ENCODE measurements at places on chromosomes 4 and X. TPM values are rescaled to one million over a fixed set of nuclear protein-coding genes. Genes with fewer than 3 reads are reported as not detected.

GRCh38 chr4:179880756-179881155, 2362.4 kb upstream of the TENM3 start:
- no peak for DNase-seq

DNA sequence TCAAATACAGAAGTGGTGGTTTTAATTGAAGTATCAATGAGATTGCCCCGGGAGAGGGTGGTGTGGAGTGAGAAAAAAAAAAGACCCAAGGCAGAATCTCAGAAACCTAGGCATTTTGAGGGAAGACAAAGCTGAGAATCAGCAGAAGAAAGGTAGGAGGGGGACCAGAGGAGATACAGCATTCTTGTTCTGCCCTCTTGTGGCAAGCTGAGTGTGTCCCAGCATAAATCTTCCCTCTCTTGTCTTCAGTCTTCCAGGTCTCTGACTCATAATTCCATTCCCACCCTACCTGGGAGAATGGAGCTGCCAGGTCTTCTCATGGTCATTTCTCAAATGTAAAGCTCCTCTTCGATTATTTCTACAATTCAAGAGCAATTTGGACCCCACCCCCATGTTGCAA, 32.7 kb upstream of the MAGED1 start:
- no peak for DNase-seq

DNA sequence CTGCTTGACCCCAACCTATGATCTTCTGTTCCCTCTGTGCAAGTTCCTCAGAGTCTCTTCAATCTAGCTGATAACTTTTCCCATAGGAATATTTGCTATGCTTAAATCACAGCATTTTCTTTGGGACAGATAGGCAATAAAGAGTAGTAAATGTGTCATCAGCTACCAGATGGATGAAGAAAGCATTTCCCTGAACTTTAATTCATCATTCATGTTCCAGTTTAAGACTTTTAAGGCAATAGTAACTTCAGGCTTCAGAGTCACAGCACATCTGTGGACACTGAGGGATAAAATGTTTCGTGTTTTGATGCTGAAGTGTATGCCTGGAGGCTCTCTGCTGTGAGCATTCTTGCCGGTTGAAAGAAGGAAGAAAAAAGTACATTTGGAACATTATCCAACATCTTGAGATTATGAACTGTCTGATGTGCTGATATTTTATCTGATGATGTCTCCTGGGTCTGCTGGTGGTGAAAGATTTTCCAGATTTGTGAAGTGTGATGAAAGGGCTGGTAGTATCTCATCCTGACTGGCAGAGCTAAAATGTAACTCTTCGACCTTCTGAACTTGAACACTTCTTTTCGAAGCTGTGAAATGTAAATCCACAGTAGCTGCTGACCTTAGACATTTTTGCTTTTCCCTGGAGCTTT, 133.7 kb downstream of the DCLK2 start:
- DNase-seq, result no peak

DNA sequence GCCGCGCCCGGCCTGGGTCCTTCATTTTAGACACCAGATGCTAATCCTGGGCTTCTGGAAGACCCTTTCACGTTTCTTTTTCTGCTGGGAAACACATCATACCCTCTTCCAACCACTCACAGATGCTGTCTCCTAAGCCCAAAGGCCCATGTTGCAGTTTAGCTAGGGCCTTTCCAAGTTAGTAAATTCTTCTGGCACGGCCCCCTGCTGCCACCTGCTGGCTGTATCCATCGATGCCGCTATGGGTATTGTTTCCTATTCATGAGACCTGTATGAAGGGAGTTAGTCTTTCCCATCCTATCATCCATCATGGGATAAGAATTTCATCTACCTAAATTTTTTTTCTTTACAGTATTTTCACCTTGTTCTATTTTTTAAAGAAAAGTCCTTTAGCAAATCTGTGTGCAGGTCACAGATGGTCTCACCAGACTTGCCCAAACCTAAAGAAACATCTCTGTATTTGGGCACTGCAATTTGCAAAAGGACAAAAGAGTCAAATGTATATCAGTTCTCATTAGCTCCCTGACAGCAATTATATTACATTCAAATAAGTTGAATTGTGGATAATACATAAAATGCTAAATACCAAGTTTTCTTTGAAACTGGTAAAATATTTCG, 37.8 kb upstream of the SLC9A7 start:
- peak; percentile 75 for DNase-seq

GRCh38 chrX:124005228-124005627, 43.7 kb downstream of the STAG2 start:
- DNase-seq, result no peak

The ERVMER34-1 gene
- total RNA-seq, result 1.2 TPM

Measured in left cardiac atrium (tissue), 4 donors.